Activated CD8-positive, alpha-beta memory T cell treated with anti-CD3 and anti-CD28 coated beads, Interleukin-2, amount 10 ng/mL, durations not matched to agents 7 days and 5 days (primary cell): ENCODE measurements at places on chromosomes 5 and 9.
A peak's percentile ranks its signal among the peaks of the same experiment; 100 is the strongest.

- DNase-seq: no peak
- H3K36me3 ChIP-seq: no peaks in the 10 kb centered on the region
- H3K27ac ChIP-seq: no peak overlapping the region
- no peaks in the 10 kb centered on the region for H3K27me3 ChIP-seq
These were observed 7.6 kb upstream of the FAM240B start for GRCh38 chr9:38727497-38728001.

DNA sequence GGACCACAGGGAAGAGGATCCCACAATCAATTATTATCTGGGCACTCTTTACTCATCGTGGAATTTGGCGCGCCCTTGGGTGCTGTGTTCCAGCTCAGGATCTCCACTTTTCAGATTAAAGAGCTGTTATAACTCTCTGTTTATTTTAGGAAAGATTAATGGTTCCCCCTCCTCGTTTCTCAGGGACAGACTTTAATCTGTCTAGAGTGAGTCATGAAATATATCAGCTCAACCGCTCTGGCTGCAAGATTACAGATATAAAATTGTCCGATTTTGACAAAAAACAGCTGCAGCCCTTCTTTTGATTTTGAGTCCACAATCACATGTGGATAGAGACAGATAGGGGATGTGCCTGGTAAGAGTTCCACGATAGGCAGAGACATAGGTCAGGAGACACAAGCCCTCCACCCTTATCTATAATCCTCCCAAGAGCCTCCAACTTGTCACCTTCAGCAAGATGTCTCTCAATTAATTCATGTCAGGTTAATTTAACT, 77.6 kb upstream of the ANKRD55 start:
- peaks cover 3% of the 10 kb centered on the region for H3K4me1 ChIP-seq
- H3K36me3 ChIP-seq: peaks cover 3% of the 10 kb centered on the region
- no peak for DNase-seq
- H3K27me3 ChIP-seq: peaks cover 6% of the 10 kb centered on the region

GRCh38 chr5:91556-92263, at the start of gene PLEKHG4B:
TSS of gene PLEKHG4B (plus strand) at chr5:92168. CDS start at chr5:92232, 64 bp downstream.
- DNase-seq: no peak
- H3K4me3 ChIP-seq: no peak within 1 kb of the TSS
- no peaks in the 10 kb centered on the region for H3K36me3 ChIP-seq
- H3K27ac ChIP-seq: no peak within 1 kb of the TSS

DNA sequence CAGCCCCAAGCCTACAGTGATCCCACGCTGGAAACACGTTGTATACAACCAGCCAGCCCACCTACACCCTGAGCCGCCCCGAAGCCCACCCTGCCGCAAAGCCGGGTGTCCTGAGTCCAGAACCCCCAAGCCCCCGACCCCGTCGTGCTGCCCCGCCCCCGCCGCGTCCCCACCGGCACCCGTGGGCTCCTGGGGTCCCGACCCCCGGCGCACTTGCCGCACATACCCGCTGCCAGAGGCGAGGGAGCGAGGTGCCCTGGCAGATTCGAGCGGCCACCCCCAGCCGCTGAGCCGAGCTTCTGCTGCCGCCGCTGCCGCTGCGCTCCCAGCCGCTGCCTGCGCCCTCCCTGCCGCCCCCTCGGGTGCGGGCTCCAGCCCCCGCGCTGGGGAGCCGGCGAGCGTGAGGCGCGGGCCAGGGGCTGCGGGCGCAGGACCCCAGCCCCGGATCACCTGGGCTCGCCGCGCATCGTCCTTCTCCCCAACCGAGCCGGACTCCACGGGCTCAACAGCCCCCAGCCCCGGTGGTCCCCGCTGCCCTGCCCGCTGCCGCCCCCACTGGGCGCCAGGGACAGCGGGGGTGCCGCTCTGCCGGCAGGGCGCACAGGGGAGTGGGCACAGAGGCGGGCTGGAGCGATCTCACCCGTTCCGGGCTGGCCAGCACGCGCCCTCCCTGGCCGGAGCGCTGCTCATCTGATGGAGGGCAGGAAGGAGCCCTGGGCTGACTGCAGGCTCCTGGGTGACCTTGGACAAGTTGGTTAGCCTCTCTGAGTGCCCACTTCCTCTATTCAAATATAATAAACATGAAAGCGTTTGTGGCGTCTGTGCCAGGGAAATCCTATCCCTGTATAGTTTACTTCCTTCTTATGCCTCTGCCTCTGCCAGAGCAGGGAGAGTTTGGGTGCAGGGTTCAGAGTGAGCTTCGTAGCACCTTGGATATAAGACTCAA, at the start of gene HTR4:
Gene HTR4, minus strand, starts transcription at position 692 of the 946 bp plus-strand sequence. CDS start 17,513 bp downstream, outside the sequence.
- H3K4me3 ChIP-seq: no peak within 1 kb of the TSS
- no peak for DNase-seq
- H3K4me1 ChIP-seq: no peaks in the 10 kb centered on the region
- H3K27ac ChIP-seq: no peak within 1 kb of the TSS
- H3K36me3 ChIP-seq: no peaks in the 10 kb centered on the region

GRCh38 chr5:39424736-39425637, at the start of gene DAB2:
TSS of gene DAB2 (minus strand) at chr5:39424980. CDS start at chr5:39394320, 30,660 bp downstream.
- peak; percentile 62 for DNase-seq
- peaks cover 10% of the 10 kb centered on the region for H3K4me1 ChIP-seq
- no peak within 1 kb of the TSS for H3K27ac ChIP-seq
- peak within 1 kb of the TSS; percentile 66 for H3K4me3 ChIP-seq
- no peaks in the 10 kb centered on the region for H3K36me3 ChIP-seq

DNA sequence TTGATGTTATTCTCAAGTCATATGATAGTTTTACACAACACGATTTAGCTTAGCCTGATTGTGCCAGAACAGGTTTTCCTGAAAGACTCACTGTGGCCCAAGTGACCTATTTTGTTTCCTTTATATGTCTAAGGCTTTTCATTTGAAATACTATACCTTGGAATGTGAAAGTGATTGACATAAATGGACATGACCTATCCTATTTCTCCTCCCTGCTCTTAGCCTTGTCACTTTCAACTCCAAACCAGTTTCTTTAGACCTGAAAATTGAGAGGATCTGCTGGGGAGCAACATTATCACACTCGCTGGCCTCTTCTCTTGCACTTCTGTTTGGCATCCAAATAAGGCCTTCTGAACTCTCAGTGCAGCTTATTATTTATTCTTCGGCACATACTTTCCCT, 496.8 kb downstream of the MAT2B start:
- H3K27me3 ChIP-seq: no peaks in the 10 kb centered on the region
- no peaks in the 10 kb centered on the region for H3K36me3 ChIP-seq
- no peak overlapping the region for H3K27ac ChIP-seq
- DNase-seq: no peak
- H3K4me3 ChIP-seq: no peak overlapping the region

DNA sequence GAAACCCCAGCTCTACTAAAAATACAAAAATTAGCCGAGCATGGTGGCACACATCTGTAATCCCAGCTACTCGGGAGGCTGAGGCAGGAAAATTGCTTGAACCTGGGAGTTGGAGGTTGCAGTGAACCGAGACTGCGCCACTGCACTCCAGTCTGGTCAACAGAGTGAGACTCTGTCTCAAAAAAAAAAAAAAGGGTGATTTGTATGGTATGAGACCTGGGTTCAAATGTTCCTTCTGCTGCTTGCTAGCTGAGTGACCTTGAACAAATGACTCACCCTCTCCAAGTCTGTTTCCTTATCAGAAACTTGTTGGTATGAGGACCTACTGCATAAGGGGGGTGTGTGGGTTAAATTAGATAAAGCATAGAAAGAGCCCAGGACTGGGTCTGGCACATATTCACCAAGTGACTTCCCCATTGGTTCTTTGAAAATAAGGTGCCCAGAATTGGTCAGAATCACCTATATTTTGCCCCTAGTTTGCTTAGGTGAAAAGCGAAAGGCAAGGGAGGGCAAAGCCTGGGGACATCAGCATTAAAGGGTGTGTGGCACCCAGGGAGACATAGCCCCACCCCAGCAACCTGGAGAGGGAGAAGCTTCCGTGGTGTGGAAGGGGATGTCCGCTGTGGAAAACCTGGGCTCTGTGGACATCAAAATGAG, 9.9 kb downstream of the SLC25A25 start:
- peaks cover 26% of the 10 kb centered on the region for H3K36me3 ChIP-seq
- peaks cover 44% of the 10 kb centered on the region for H3K4me1 ChIP-seq
- DNase-seq: no peak
- H3K27ac ChIP-seq: peak overlapping the region; percentile 65

DNA sequence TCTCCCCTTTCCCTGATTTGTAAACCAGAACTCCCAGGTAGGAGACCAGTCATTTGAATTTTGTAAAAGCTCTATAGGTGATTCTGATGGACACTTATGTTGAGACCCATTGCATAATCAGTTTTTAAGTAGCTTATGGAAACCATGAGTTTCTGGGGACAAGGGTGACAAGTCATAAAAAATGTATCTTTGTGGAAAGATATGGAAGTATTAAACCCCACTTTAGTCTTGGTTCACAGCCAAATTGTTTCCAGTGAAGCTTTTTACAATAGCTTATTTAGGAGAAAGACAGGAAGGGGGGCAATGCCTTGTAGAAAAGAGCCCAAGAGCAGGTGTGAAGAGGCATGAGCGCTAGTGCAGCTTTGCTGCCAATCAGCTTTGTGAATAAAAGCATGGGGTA, 453 bp upstream of the CCL28 start:
- H3K4me3 ChIP-seq: no peak overlapping the region
- H3K36me3 ChIP-seq: no peaks in the 10 kb centered on the region
- H3K27ac ChIP-seq: no peak overlapping the region

DNA sequence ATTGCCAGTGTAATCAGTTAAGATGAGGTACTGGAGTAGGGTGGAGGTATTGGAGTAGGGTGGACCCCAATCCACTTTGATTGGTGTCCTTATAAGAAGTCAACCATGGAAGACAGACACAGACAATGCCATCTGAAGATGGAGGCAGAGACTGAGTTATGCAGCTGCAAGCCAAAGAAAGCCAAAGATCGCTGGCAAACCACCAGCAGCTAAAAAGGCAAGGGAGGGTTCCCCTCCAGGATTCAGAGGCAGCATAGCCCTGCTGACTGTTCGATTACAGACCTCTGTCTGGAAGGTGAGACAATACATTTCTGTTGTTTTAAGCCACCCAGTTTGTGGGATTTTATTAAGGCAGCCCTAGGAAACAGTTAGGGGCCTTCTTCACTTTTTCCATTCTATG, 30.5 kb upstream of the CKMT2 start:
- no peaks in the 10 kb centered on the region for H3K27me3 ChIP-seq
- H3K4me1 ChIP-seq: no peaks in the 10 kb centered on the region
- DNase-seq: no peak
- no peak overlapping the region for H3K27ac ChIP-seq
- no peak overlapping the region for H3K4me3 ChIP-seq
- H3K36me3 ChIP-seq: no peaks in the 10 kb centered on the region

GRCh38 chr9:89661956-89662717, 57.3 kb downstream of the GADD45G start:
- no peak overlapping the region for H3K4me3 ChIP-seq
- no peaks in the 10 kb centered on the region for H3K36me3 ChIP-seq
- no peak for DNase-seq

GRCh38 chr9:137798901-137799629, 78.5 kb upstream of the CACNA1B start:
- H3K27me3 ChIP-seq: no peaks in the 10 kb centered on the region
- H3K4me3 ChIP-seq: no peak overlapping the region
- H3K4me1 ChIP-seq: no peaks in the 10 kb centered on the region
- DNase-seq: no peak

GRCh38 chr5:168770036-168770498, 190.9 kb upstream of the PANK3 start:
- no peaks in the 10 kb centered on the region for H3K36me3 ChIP-seq
- no peaks in the 10 kb centered on the region for H3K27me3 ChIP-seq
- H3K4me1 ChIP-seq: no peaks in the 10 kb centered on the region
- no peak overlapping the region for H3K27ac ChIP-seq

DNA sequence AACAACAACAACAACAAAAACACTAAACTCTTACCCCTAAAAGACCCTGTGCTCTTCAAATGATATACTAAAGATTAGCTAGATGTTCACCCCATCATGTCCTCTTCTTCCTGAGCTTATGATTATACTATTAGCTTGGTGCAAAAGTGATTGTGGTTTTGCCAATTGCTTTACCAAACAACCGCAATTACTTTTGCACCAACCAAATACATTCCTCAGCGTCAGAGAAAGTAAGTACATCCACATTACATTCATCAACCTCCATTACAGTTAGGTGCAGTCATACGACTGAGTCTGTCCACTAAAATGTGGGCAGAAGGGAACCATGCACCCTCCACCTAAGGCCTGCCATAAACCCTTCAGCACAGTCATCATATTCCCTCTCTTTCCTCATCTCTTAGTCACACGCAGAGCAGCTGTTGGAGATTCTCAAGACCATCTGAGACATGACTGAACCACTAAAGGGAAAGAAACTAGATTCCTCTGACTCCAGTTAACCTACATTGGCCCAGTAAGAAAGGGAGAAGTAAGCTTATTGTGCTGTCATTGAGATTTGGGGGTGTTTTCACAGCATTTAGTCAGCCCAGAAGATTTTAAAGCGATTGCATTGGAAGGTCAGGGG, 181.6 kb upstream of the TLE4 start:
- H3K4me1 ChIP-seq: no peaks in the 10 kb centered on the region
- H3K27me3 ChIP-seq: peaks cover 5% of the 10 kb centered on the region
- no peaks in the 10 kb centered on the region for H3K36me3 ChIP-seq
- DNase-seq: no peak
- no peak overlapping the region for H3K27ac ChIP-seq

GRCh38 chr5:15786884-15787283, 286.9 kb downstream of the FBXL7 start:
- H3K36me3 ChIP-seq: no peaks in the 10 kb centered on the region
- no peak for DNase-seq
- H3K27me3 ChIP-seq: no peaks in the 10 kb centered on the region
- H3K4me3 ChIP-seq: no peak overlapping the region

DNA sequence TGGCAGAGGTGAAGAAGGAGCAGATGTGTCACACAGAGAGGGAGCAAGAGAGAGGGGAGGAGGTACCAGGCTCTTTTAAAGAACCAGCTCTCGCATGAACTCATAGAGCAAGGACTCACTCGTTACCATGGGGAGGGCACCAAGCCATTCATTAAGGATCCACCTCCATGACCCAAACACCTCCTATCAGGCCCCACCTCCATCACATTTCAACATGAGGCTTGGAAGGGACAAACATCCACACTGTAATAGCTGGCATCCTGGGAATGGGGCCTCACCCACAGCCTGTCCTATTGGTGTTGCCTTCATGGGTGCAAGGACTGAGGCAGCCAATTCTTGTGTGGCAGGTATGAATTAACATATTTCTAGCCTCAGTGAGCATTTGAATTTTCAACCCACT, 11.6 kb upstream of the TNFAIP8 start:
- peaks cover 91% of the 10 kb centered on the region for H3K4me1 ChIP-seq
- H3K4me3 ChIP-seq: peak overlapping the region; percentile 45
- H3K36me3 ChIP-seq: peaks cover 51% of the 10 kb centered on the region
- no peaks in the 10 kb centered on the region for H3K27me3 ChIP-seq

- DNase-seq: no peak
- peaks cover 13% of the 10 kb centered on the region for H3K4me1 ChIP-seq
- peaks cover 6% of the 10 kb centered on the region for H3K27me3 ChIP-seq
- peaks cover 3% of the 10 kb centered on the region for H3K36me3 ChIP-seq
- no peak overlapping the region for H3K4me3 ChIP-seq
- no peak overlapping the region for H3K27ac ChIP-seq
These were observed 4.2 kb upstream of the RASA1 start for GRCh38 chr5:87263498-87263897.

- H3K27ac ChIP-seq: peak overlapping the region; percentile 49
- H3K4me3 ChIP-seq: no peak overlapping the region
These were observed 2.5 kb downstream of the TLX3 start for GRCh38 chr5:171311322-171312077.

- no peak overlapping the region for H3K27ac ChIP-seq
- no peak overlapping the region for H3K4me3 ChIP-seq
- H3K36me3 ChIP-seq: no peaks in the 10 kb centered on the region
These were observed 9.7 kb downstream of the LECT2 start for GRCh38 chr5:135944967-135945560.
